ENCODE measurements at places on chromosomes 6 and 20.
A peak's percentile ranks its signal among the peaks of the same experiment; 100 is the strongest.

GRCh38 chr20:32479697-32480171 lies 105.4 kb downstream of the NOL4L start:
- DNase-seq, result no peak

GRCh38 chr6:53023323-53023722 lies 28.2 kb upstream of the GSTA4 start:
- DNase-seq, result no peak

- DNase-seq, result peak; percentile 13
These were observed 1.1 kb downstream of the ID1 start for GRCh38 chr20:31605902-31606803.

DNA sequence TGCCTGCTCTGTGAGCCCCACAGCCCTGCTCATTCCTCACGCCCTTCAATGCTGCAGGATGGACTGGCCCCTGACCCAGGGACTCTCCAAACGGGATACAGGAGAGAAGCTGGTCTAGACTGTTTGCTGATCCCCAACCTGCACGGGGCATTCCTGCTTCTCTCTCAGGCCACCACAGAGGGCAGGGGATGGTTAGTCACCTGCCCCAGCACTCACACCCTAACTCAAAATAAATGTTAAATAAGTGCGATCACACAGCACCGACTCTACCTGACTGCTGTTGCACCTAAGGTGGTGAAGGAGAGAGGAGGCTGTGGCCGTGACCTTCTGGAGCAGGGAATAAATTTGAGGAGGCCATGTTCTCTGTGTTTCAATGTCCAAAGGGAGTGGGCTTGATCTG lies 39.9 kb upstream of the TGM6 start:
- DNase-seq, result no peak

DNA sequence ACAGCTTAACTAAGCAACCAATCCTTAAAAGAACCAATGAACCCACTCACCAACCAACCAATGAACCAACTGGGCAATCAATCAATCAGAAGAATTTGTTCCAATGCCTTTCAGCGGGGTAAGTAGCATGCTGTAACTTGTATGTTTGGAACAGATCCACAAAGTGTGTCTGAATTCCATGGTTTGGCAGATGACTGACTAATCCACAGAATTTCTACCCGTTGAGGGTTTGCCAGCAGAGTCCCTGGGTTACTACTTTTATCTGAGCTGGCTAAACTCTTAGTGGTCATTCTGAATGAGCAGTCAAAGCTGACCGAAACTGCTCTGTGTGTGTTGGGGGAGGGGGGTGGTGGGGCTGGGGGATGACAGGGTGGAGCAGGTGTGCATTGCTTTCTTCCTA lies 125.0 kb upstream of the JAG1 start:
- DNase-seq, result no peak

- DNase-seq, result no peak
These were observed 45.9 kb downstream of the PLAGL1 start for GRCh38 chr6:143961886-143962878.

DNA sequence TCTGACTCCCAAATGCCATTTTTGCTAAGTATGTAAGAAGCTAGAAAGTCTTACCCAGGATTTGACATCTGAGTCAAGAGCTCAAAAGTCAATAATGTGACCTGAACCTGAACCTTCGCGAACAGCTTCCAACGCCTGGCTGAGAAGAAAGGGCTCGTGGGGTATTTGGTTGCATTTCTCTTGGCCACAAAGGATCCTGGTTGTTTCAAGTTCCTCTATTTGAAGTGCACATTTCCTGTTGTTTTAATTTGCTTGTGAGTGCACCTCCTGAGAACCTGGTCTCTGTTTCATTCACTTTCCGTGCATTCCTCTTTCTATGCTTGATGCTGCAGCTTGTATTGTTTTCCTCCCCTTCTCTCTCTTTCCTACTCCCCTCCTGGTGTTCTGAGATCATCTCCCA lies 212.5 kb downstream of the FOXA2 start:
- no peak for DNase-seq

DNA sequence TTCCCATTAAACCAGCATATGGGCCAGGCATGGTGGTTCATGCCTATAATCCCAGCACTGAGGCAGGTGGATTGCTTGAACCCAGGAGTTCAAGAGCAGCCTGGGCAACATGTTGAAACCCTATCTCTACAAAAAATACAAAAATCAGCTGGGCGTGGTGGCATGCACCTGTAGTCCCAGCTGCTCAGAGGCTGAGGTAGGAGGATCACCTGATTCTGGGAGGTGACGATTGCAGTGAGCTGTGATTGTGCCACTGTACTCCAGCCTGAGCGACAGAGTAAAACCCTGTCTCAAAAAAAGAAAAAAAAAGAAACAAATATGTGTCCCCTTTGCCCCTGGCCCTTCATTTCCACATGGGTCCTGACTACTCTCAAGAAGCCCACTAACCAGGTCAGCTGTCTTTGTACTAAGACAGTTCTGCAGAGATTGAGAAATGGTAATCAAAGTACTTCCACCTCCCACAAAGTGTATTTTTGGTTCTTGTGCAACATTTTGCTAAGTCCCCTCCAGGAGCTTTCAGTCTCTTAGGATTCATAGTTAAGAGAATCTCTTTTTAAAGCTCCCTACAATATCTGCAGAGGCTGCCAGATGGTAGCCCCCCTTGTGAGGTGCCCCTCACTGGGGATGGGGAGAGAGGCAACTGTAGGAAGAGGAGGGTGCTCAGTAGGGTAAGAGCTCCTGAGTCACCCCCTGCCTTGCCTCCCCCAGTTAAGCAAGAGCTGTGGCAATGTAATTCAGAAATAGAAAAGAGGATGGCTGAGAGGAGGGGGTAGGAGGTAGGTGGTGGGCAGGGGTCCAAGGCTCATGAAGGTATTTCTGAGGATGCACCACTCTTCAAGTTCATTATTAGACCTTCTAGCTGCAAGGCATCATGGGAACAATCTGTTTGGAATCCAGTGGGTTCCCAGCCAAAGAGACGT lies 16.5 kb upstream of the WFDC2 start:
- DNase-seq, result no peak

- DNase-seq, result no peak
These were observed 47.2 kb upstream of the FLRT3 start for GRCh38 chr20:14384416-14385175.

DNA sequence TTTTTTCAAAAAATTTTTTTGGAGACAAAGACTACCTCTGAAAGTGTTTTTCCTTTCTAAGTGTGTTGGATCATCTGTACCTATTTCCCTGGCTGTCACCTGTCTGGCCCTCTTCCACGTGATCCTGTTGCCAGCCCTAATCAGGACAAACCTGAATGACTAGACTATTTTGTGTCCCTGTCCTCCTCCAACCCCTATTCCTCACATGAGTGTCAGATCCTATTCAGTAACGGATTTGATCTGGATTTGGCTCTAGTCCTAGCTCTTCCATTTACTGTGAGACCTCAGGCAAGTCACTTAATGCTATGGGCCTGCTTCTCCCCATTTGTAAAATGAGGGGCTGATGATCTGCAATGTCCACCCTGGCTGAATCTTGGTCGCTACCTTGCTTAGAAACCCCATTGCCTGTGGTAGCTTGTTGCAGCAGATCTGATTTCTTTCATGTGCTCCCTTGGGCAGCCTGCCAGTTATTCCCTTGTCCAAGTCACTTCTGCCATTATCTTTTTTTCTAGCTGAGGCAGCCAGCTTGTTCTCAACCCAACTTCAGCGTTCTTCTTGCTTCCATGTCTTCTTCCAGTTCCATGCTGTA lies 4.8 kb downstream of the PHF20 start:
- DNase-seq, result no peak

DNA sequence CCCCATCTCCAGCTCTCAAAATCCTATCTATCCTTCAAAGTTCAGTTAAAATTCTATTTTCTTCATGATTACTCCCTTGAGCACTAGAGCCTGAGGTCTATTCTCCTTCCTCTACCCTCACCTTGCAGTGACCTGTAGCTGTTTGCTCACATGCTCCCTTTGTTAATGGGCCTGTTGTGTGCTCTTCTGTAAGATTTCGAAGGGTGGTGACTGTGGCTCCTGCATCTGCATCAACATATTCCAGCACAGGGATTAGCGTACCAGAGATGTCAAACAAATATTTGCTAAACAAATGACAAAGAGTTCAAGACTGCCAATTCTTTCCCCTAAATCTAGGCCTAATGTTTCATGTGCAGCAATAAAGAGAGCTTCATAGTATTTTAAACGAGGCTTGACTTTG lies 69.5 kb downstream of the ELOVL5 start:
- no peak for DNase-seq
